ENCODE measurements at places on chromosomes 4 and X. TPM values are rescaled to one million over a fixed set of nuclear protein-coding genes. Genes with fewer than 3 reads are reported as not detected.

DNA sequence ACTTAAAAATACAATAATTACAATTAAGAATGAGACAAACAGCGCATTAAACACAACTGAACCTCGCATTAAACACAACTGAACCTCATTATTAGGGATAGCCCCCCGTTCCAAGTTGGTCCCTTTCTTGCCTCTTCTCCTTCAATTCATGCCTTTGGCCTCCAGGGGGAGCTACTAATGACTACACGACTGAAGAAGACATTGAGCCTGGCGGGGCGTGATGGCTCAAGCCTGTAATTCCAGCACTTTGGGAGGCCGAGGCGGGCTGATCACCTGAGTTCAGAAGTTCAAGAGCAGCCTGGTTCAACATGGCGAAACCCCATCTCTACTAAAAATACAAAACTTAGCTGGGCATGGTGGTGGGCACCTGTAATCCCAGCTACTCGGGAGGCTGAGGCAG, 56.4 kb upstream of the NWD2 start:
- DNase-seq: no peak

- no peak for DNase-seq
Measured at GRCh38 chr4:24917076-24917856, 4.4 kb upstream of the CCDC149 start.

- DNase-seq: no peak
Measured at GRCh38 chr4:6771229-6771671, 11.3 kb upstream of the KIAA0232 start.

GRCh38 chrX:38895775-38896174, 94.5 kb downstream of the MID1IP1 start:
- DNase-seq: no peak

DNA sequence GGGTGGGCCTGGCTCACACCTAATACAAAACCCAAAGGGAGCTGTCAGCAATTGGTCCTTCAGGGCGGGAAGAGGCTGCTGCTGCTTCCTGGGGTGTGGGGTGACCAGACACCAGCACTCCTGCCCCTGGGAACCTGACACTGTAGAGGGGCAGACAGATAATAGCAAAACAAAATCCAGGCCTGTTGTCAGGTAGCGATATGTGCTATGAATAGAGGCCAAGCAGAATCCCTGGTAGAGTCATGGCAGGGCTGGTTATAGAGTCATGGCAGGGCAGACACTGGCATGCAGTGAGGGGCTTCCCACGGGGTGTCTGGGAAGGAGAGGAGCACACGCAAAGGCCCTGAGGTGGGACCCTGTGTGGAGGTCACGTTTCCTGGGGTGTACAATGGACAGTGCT, 79.6 kb upstream of the PSAPL1 start:
- DNase-seq: no peak

DNA sequence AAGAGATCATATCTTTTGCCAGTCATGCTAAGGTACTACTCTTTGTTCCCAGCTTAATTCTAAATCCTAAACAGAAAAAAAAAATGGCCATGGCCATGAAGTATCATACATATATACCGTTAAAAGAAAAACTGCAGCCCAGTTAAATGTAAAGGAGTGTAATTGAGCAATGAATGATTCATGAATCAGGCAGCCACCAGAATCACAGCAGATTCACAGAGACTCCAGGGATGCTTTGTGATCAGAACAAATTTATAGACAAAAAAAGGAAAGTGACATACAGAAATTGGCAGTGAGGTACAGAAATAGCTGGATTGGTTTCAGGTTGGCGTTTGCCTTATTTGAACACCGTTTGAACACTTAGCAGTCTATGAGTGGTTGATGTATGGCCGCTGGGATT, 42.1 kb upstream of the PDGFC start:
- DNase-seq: no peak

- DNase-seq: no peak
Measured at GRCh38 chr4:122481766-122482405, 25.4 kb upstream of the IL2 start.

DNA sequence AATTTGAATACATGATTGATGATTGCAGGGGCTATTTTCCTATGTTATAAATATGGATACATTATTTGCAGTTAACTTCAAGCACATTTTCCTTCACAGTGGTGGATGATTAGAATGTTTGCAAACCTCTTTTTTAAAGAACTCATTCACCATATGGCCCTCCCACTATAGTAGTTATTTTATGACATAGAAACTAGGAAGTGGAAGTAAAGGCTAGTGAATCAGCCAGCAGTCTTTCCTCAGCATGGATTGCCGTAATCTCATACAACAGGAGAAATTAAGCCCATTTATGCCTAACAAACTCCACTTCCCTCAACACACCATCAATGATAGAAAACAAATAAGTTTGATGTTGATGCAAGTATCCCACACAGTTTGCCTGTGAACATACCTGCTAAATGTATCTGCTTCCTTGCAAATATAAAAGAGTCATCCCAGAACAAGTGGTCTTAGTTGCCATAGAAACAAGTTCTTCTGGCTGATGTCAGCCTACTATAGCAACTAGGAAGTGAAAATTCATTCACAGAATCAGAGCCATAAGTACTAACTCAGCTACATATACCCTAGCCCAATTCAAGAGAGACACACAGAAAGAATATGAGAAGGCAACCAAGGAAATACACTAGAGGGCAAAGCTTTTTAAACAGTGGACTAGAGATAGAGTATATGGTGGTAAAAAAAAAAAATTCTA, 100.9 kb upstream of the RADX start:
- no peak for DNase-seq

DNA sequence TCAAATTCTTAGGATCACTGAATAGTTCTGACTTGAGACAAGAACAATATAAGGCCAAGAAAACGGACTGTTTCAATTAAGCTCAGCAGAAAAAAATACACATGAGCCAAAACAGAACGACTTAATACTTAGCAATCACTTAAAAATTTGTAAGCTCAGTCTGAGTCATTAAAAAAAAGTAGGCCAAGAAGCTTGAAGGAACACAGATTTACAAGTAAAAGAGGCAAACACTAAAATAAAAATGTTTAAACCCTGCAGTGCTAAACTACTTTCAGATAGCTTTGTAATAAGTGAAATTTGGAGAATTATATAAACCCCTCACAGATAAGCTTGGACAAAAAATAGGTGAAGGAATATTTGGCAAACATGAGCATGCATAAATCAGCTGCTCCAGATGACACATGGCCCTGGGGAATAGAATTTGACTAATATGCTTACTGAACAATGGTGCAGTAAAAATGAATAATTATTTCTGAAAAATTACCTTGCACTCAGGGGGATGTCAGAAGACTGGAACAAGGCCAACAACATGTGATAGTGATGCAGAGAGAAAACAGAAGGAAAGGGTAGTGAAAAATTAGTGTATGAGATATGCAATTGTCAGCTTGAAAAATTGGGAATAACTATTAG, 49.6 kb downstream of the LNX1 start:
- no peak for DNase-seq

- no peak for DNase-seq
Measured at GRCh38 chrX:150688911-150689451, 4.2 kb upstream of the MTMR1 start.

- no peak for DNase-seq
Measured at GRCh38 chr4:52197306-52197705, 146.2 kb downstream of the SPATA18 start.

GRCh38 chr4:114161809-114162208, 182.4 kb upstream of the ARSJ start:
- no peak for DNase-seq

DNA sequence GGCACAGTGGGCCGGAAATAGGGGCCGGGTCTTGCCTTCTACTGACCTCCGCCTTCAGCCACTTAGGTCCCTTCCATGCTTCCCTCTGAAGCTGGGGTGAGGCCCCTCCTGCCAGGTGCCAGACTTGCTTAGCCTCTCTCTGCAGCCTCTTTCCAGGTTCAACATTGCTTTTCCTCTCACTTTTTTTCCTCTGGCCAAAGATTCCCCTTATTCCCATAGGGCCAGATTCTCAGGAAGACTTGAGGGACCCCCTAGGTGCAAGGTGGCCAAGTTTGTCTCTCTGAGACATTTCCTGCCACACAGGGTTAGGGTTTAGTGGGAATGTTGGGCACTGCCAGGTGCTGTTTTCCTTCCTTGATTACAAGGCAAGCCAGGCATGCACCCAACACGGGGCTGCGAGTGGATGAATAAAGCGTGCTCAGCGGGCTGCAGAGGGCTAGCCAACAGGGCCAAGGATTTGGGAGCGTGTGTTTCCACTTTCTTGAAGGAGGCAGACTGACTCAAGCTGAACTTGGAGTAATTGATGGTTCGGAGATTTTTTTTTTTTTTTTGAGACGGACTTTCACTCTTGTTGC, 7.6 kb upstream of the GJB1 start:
- no peak for DNase-seq

DNA sequence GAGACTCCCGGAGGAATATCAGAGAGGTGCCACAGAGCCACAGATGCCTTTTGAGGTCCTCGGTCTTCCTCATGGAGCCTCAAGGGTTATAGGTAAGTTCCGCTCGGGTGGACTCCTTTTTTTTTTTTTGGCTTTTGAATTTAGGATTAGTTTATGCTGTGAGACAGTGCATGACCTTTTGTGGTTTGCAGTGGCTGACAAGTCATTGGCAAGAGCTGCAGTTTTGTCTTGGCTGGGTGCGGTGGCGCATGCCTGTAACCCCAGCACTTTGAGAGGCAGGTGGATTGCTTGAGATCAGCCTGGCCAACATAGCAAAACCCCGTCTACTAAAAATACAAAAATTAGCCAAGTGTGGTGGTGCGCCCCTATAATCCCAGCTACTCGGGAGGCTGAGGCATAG, 4.5 kb upstream of the GRSF1 start:
- no peak for DNase-seq

- DNase-seq: no peak
Measured at GRCh38 chr4:159390648-159391047, 287.8 kb downstream of the RAPGEF2 start.

GRCh38 chr4:145815027-145815612, 123.5 kb downstream of the ZNF827 start:
- no peak for DNase-seq

- no peak for DNase-seq
Measured at GRCh38 chr4:134935320-134935719, 733.7 kb upstream of the PABPC4L start.

The EFNB1 gene
- 4.9 TPM for total RNA-seq

The UCP1 gene
- total RNA-seq: not detected

The WNK3 gene
- not detected for total RNA-seq

The MAGEB1 gene
- total RNA-seq: not detected

The SLITRK2 gene
- total RNA-seq: not detected

The NUDT11 gene
- 1.6 TPM for total RNA-seq

The OGT gene
- total RNA-seq: 295 TPM

The BMPR1B gene
- not detected for total RNA-seq

The GC gene
- not detected for total RNA-seq

The TRIM2 gene
- total RNA-seq: 0.22 TPM

The ATOH1 gene
- total RNA-seq: not detected
